ENCODE measurements at places on chromosomes 3 and 15.

- no peak for DNase-seq
Observed at GRCh38 chr3:42166214-42166613, 75.1 kb downstream of the TRAK1 start.

GRCh38 chr3:97425002-97425401 lies 339.6 kb upstream of the ARL6 start:
- DNase-seq, result no peak

- DNase-seq, result no peak
Observed at GRCh38 chr3:115927197-115927596, 303.9 kb downstream of the GAP43 start.

- no peak for DNase-seq
Observed at GRCh38 chr3:34357461-34357860, 559.0 kb downstream of the PDCD6IP start.

DNA sequence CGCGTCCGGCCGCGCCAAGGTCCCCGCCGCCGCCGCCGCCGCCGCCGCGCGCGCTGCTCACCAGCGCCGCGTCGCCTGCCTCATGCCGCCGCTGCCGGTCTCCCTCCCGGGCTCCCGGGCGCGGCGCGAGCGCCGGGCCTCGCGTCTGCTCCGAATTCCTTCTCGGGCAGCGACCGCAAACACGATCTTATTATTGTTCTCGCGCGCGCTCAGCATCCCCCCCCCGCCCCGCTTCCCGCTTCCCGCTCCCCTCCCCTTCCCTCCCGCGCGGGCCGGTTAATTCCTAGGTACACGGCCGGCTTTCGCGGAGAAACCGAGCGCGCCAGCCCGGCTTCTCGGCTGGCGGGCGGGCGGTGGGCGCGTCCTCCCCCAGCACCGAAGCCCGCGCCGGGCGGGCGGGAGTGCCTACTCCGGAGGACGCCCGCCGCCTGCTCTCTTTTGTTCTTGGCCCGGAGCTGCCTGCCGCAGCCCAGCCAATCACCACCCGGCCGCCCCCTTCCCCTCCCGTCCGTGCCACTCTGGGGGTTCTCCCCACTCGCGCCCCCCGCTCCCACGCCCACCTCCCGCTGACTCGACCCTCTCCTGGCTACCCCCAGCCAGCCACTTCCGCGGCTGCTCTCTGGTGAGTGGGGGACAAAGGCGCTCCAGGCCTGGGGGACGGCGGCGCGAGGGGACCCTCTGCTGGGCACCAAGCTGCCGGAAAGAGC lies at the start of gene HDGFL3:
TSS of gene HDGFL3 (minus strand) at position 164 of the 707 bp plus-strand sequence. CDS start 409 bp downstream, outside the sequence.
- DNase-seq, result peak; percentile 75

DNA sequence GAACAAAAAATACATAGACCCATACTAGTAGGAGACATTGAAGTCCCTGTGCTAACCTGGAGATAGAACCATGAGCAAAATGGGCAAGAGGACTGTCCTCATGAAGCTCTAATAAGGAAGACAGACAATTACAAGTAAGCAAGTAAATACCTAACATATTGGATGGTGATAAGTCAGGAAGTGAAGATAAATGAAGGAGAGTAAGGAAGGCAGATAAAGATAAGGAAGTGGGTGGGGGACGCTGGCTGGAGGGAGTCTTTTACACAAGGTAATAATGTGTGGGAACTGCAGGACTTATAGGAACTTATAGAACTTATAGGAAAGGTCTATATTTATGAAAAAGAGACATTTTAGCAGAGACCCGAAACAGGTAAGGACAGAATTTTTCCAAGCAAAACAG lies 148.9 kb upstream of the ABI3BP start:
- DNase-seq, result no peak

- peak; percentile 65 for DNase-seq
Observed at GRCh38 chr3:143203848-143204247, 84.3 kb downstream of the CHST2 start.

All from fibroblast of skin of abdomen (primary cell).